Stimulated activated CD4-positive, alpha-beta T cell treated with anti-CD3 and anti-CD28 coated beads, Interleukin-15, amount 100 ng/mL, for 24 hours (primary cell): ENCODE measurements at places on chromosomes 3 and 15.

GRCh38 chr3:129520960-129521359 is 7.5 kb upstream of the RHO start:
- no peak for DNase-seq

DNA sequence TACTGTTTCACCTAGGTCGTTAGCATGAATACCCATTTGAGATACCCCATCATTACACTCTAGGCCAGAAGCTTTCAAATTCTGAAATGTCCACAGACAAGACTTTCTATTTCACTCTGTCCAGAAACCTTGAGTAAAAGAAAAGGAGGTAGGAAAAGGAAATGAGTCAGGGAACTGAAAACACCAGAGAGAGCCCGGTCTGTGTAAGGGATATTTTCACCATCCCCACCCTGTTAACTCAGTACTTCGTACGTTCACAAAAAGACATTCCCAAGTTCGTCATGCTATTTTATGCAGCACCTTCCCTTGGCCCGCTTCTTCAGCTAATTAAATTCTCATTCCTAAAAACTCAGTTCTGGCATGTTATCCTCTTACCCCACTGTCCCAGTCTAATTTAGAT is 89.4 kb upstream of the SOX2 start:
- DNase-seq = no peak

DNA sequence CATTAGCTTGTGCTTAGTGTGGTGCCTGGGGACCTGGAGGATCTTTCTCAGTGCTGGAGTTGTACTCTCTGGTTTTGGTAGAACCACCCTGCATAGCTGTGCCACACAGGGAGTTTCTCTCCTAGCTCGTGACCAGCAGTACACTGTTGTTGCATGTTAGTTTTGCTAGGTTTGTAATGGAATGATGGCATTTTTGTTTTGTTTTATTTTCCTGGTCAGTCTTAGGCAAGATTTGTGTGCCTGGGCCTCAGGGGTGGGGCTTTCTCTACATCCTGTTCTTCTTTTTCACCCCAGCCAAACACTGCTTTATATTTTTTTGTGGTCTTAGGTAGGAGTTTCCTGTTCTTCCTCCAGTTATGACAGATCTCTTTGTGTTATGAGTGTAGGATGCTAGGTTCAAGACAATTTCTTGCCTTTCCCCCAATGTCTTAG is 534.5 kb upstream of the KCNMB2 start:
- peak; percentile 38 for DNase-seq

DNA sequence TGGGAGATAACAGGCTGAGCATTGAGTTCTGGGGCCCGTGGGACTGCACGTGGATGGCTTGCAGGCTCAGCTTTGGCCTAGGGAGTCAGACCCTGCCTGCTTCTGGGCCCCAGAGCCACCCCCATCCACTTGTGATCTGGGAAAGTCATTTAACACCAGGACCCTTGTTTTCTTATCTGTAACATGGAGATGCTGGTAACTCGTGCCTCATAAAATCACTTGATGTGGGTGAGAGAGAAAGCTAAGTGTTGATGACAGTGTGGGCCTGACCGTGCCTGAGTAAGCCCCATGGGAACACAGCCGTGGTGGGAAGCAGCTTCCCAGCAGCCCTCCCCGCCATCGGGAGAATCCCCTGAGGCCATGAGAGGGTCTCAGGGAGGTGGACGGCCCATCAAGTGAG is 378.1 kb downstream of the GABRB3 start:
- no peak for DNase-seq

- DNase-seq = no peak
Observed at GRCh38 chr3:27356976-27357375, 12.2 kb downstream of the NEK10 start.

DNA sequence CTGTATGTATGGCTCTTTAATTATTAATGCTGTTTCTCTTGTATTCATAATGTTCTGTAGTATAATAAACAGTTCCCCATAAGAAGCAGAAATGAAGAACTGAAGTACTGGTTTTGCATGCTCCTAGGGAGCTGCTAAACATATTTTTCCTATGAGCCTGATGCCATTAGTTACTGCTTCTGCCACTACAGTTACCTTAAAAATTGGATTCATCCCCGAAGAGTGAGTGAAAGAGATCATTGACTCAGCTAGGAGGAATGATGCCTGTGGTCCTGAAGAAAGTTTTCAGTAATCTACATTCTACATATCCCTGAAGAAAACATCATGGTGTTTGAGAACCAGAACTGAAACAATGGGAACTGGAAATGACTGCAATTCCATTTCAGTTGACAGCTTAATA is 37.1 kb upstream of the ST3GAL6 start:
- no peak for DNase-seq
